Stimulated activated CD8-positive, alpha-beta memory T cell treated with anti-CD3 and anti-CD28 coated beads, Interleukin-4, amount 100 ng/mL, for 1 hour (primary cell): ENCODE measurements at places on chromosomes 4 and X.

- no peak for DNase-seq
These were observed 73.6 kb downstream of the C4orf46 start for GRCh38 chr4:158597879-158598596.

GRCh38 chrX:53251307-53251706 is 26.3 kb upstream of the KDM5C start:
- no peak for DNase-seq

GRCh38 chr4:172379834-172380233 is 566.6 kb downstream of the GALNTL6 start:
- no peak for DNase-seq

DNA sequence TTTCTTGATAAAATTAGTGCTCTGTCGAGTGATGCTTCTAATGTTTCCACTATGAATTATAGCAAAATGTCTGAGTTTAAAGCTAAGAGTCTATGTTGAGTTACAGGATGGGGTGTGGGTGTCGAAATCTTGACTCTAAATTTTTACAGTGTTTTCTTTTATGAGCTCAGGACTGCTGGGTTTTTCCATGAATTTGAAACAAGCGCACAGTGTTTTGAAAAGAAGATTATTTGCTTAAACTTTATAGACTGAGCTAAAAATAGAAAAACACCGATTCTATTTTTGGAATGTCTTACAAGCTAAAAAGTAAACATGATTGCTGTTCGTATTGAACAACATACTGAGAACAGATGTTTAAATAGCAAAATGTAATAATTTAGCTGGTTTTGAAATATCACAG is 7.5 kb downstream of the PTTG2 start:
- DNase-seq = no peak

DNA sequence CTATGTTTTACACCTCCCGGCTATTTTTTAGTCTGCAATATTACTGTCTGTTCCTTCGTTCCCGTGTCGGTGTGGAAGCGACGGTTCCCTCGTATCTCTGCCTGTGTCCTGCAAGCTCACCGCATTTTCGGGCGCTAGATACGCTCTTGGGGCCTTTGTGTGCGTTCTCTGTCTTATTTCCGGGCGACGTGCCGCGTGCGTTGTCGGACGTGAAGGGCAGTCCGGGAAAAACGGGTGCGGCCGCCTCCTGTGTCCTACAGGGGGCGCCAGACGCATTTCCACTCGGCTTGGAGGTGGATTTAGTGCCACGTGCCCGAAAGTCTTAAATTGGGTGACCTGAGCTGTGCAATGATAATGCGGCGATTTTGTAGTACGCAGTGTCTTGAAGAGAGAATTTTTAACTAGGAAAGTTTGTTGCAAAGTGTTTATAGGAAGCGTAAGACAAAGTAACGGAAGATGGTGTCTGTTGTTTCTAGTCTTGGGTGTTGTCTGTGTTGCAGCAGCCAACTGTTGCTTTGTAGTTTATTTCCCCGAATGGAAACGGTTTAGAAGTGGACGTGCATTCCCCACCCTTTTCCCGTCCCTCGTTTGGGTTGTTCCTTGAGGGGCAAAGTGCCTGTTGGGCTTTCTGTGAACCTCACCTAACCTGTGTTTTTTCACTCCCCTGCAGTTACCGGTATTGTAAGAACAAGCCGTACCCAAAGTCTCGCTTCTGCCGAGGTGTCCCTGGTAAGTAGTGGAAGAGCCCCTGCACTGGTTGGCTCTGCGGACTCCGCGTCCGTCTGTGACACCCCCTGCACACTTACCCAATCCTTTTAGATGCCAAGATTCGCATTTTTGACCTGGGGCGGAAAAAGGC is 720 bp downstream of the RPL10 start:
- DNase-seq = peak; percentile 51

- no peak for DNase-seq
These were observed 219.1 kb upstream of the IGFBP7 start for GRCh38 chr4:57329279-57329678.

GRCh38 chrX:132486599-132487178 is 2.1 kb downstream of the MBNL3 start:
- DNase-seq = no peak

GRCh38 chr4:73732759-73733431 is 7.5 kb upstream of the CXCL8 start:
- DNase-seq = no peak
